ENCODE measurements at places on chromosomes 2 and 18.
A peak's percentile ranks its signal among the peaks of the same experiment; 100 is the strongest.

GRCh38 chr2:184556639-184557038 is 41.7 kb upstream of the ZNF804A start:
- no peak for DNase-seq

GRCh38 chr2:43031471-43032212 is 194.8 kb downstream of the ZFP36L2 start:
- no peak for DNase-seq

DNA sequence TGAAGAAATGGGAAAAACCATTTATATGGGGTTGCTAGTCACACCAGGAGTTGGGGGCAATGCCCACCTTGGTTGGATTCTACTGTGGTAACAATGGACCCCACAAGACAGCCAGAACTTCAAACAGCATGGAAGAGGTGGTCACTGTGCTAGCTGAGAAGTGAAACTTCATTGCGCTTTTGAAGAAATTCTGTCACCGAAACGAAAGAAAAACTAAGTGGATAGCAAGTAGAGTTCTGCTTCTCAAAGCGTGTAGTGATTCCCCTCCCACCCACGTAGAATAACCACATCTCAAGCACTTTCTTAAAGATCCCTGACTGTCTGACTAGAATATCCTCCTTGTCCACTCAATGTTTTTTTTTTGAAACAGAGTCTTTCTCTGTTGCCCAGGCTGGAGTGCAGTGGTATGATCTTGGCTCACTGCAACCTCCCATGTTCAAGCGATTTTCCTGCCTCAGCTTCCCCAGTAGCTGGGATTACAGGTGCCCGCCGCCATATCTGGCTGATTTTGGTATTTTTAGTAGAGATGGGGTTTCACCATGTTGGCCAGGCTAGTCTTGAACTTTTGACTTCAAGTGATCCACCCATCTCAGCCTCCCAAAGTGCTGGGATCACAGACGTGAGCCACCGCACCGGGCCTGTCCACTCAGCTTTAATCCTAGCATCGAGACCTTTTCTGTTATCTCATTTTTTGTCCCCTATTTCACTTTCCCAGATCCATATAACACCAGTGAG is 30.1 kb upstream of the CCL20 start:
- DNase-seq, result peak; percentile 30

DNA sequence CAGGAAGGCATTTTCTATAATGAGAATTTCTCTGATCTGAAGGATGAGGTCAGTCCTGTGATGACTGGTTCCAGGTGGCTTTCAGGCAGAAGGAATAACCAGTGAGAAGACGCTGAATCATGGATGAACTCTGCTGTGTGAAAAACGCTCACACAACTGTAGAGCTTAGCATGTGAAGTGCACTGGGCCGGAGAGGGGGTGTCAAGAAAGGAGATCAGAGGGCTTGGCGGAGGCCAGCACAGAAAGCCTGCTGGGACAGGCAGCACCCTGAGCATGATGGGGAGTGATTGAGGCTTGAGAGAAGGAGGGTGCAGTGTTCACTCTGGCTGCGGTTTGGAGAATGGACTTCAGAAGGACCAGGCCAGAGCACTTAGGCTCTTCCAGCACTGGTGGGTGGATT is 236.5 kb downstream of the TPGS2 start:
- DNase-seq, result no peak

DNA sequence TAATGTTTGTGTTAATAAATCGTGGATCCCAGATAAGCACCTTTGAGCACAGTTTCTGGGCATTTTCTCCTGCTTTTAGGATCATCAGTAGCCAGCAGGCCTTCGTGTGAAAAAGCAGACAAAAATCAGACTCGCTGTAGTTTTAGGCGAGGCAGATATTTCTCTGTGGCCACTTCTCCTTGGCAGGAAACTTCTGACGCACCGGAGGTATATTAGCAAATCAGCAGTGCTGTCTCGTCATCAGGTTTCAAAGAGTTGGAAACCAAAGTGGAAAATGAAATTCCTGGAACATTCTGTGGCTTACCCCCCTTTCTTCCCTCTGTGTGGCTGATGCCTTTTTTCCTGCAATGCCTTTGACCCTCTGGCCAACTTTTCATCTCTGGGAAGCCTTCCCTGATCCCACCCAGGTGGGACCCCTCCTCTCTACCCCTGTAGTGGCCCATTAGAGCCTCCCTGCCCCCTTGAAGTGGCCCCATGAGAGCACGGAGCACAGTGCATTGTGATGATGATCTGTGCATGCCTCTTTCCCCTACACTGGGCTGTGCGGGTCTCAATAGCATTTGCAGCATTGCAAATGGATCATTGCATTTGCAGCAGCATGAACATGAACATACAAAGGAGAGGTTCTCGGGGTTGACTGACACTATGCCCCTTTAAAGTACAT is 93.3 kb downstream of the RNF144A start:
- no peak for DNase-seq

GRCh38 chr2:225192869-225193268 is 150.6 kb upstream of the DOCK10 start:
- DNase-seq, result no peak

DNA sequence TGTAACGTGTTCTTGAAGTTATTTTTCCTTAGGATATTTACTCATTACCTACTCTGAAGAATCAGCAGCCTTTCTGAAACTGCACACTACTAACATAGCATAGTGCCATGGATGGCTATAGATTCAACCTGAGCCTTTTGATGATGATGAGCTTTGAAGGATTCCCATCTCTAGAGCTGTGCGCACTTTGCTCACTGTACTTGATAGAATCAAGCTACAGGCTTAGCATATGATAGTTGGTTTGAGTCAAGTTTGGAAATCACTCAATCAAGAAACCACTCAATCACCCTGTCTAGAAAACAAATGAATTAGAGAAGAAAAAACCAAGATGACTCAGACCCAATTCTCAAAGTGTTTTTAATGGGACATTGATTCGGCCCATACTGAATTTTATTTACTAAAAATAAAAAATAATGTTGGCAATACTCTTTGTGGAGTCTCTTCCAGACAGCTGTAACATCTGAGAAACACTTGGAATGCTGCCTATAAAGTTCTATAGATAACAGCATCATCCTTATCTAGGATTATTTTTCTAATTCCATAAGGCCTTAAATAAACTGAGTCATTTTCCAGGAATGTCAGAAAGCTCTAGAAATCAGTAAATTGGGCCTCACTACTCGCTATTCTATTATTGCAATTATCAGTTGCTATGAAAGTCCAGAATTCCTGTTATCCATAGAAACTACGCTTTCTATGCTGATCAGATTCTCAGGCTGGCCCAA is 259.0 kb upstream of the ERBB4 start:
- no peak for DNase-seq

DNA sequence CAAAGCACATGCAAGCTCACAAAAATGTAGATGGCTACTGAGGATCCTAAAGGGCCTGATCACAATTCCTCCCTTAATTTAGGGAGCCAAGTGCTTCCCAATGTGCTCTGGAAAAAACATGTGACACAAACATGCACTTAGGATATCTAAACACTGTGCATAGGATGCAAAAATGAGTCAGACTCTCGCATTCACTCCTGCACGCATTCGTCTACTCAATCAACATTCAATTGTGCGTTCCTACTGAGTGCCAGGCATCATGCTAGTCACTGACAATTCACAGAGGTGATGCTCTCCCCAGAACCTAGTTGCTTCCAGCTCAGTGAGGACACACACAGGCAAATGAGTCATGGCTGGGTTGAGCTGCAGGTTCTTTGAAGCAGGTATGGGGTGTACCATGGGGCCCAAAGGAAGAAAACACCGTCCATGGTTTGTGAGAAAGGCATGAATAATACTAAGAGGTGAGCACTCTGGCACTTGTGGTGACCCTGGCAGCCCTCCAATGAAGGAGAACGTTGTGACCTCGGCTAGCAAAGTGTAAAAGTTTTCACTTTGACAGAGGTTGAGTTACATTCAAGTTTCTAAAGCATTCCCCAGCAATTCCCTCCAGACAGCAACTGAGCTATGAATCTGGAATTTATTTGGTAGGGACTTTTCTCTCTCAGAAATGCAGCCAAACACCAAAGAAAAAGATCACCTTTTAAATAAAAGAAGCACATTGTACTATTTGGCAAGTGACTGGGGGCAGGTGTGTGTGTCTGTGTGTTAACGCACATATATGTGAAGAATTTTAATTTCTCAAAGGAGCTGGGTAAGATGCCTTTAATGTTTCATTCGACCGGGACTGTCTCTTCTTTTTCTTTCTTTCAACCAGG is 173.3 kb downstream of the ALPK2 start:
- no peak for DNase-seq

DNA sequence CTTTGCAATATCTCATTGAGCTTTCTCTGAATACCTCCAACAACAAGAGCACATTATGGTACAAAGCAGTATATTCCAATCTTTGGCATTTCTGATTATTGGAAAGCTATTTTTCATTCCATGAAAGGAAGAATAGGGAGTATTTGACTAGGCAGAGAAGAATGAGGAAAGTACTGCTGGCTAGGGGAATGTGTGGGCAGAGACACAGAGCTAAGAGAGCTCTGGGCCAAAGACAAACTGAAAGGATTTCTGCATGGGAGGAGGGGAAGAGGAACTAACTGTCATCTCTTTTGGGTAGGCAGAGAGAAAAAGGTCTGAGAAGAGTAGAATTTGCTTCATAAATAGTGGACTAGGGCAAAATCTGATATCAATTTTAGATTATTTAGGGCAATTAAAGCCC is 150.8 kb downstream of the CCDC85A start:
- no peak for DNase-seq

DNA sequence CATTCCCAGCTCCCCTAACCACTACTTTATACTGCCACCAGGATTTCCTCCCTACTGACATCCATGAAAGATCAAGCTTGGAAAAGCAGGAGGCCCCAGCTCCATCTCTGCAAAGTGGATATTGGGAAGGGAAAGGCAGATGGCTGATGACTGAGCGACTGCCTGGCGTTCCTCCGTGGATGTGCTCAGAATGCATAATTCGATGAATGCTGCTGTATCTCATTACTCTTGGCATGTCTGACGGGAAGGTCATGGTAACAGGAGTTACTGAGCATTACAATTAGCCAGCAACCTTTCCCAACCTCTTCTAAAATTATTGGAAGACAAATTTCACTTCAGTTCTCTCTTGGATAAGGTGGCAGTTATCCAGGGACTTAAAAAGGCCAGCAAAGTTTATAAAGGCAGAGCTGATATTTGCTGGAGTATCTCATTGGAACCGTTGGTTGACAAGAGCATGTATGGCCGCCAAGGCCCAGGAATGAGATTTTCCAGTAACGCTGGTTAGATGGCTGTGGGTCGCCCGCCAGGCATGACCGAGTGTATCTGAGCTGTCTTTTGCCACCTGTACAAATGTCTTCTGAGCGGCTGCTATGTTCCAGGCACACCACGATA is 34.5 kb downstream of the KCNE4 start:
- DNase-seq, result no peak

- DNase-seq, result no peak
These were observed 35.2 kb downstream of the CYRIA start for GRCh38 chr2:16630463-16630862.

DNA sequence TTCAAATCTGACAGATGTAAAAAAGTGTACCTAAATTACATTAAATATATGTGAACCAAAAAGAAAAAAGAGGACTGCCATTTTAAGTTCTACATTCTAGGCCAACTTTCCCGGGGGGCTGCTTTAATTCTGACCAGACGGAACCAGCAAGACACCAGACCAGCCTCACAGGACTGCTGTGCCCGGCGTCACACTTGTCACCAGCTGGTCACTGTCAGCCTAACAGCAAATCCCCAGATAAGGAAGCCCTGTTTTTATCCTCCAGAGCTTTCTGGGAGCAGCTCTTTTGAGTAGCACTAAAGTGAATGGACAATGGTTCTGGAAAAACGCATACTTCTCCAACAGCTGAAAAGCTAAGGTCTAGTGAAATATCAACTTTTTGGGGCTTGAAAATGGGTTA is 35.6 kb downstream of the CYB5A start:
- DNase-seq, result no peak

GRCh38 chr2:24984912-24985311 is 13.2 kb upstream of the DNAJC27 start:
- DNase-seq, result no peak

- no peak for DNase-seq
These were observed 36.0 kb downstream of the SETBP1 start for GRCh38 chr18:44716697-44717163.

DNA sequence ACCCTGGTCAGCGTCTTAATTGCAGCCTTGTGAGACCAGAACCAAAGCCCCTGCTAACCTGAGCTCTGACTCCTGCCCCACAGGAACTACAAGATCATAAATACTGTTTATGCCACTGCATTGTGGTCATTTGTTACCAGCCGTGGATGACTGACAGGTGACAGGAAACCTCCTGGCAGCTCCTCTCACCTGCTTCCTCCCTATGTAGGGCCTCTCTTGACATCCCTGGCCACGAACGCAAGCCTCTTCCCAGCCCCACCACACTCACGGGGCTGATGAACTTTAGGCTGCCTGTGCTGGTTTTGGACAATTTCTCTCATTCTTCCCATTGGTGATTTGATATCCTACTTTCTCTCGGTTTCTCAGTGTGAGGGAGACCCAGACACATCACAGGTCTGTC is 357.2 kb upstream of the MYT1L start:
- DNase-seq, result no peak

DNA sequence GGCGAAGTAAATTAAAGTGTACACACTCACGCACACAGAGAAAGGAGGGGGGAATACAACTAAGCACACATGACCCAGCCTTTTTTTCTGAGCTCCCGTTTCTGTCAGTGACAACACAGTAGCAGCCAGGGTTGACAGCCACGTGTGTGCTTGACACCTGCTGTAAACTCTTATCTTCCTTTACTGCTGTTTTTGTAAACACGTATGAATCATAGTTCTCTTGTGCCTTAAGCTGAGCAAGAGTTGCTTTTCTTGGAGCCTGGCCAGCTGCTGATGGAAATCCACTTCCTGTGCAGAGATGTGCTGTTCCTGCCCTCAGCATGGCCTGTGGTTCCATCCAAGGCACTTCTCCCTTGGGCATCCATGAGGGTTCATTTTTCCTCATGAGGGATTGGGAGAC is 561.9 kb downstream of the GALR1 start:
- no peak for DNase-seq

DNA sequence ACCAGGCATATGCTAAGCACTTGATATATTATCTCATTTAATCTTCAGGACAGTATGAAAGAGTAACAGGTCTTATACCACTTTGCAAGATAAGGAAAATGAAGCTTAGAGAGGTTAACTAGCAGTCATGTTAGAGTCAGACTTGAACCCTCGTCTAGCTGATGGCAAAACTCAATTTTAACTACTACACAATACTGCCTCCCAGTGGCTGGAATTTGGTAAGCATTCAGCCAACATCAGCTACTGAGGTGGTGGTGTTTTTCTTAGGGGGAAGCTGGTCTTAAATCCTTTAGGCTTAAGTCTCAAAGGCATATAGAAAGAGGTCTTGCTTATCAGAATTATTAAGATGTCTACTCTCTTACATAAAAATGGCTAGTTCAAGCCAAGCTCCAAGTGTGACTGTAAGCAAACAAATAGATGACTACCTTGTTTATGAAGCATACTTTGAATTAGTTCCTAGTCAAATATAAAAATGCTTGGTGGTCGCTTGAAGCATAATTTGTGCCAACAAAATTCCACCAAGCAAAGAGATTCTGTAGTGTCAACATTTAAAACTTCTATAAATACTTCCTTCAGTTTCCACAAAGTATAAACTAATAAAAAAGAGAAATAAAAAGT is 325.4 kb upstream of the FIGN start:
- peak; percentile 7 for DNase-seq
